ENCODE measurements at places on chromosomes 11 and 22.

GRCh38 chr11:2315395-2316168 is 13.8 kb downstream of the TSPAN32 start:
- DNase-seq = no peak
- H3K4me3 ChIP-seq = no peak overlapping the region
- no peaks in the 10 kb centered on the region for H3K27me3 ChIP-seq
- no peaks in the 10 kb centered on the region for H3K36me3 ChIP-seq
- peaks cover 9% of the 10 kb centered on the region for H3K4me1 ChIP-seq

DNA sequence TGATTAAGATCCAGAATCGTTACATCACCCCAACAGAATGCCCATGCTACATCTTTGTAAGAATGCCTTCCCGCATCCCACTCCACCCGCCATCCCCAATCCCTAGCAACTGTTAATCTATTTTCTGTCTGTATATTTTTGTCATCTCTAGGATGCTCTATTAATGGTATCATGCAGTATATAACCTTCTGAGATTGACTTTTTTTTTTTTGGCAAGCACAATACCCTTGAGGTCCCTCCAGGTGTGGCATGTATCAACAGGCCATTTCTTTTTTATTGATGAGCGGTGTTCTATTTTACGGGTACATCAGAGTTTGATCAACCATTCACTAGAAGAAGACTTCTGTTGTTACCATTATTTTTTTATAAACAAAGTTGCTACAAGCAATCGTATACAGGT is 30.2 kb upstream of the SCN3B start:
- H3K27ac ChIP-seq = no peak overlapping the region
- no peaks in the 10 kb centered on the region for H3K4me1 ChIP-seq
- H3K36me3 ChIP-seq = no peaks in the 10 kb centered on the region
- peaks cover 5% of the 10 kb centered on the region for H3K27me3 ChIP-seq
- DNase-seq = no peak

DNA sequence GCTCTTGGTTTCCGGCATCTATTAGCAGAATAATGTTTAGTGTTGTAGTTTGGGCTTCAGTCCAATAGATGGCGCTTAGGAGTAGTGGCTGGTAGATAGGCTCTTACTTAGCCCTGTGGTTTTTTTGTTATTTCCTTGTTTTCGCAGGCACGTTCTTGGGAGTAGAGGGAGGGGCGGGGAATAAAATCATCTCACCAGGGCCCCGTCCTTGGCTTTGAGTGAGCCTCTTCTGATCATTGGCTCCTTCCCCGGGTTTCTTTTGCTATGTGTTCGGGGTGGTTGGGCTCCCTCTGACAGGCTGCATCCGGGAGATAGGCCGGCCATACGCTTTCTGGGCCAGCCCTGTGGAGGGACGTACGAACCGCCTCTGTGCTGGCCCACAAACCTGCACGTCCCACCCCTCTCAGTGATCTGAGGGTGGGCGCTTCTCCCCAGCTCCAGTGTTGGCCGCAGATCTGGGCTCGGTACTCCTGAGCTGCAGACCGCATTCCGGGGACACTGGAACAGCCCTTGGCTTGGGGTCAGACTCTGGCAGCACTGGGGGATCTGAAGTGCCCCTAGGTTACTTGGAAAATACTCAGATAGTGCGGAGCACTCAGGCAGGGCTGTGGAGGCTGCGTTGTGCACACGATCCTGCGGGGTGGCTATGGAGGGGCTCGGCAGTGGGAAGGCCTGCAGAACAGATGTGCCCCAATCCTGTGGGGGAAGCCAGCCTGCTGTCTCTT is 217.0 kb downstream of the DYNC2H1 start:
- H3K4me3 ChIP-seq = no peak overlapping the region
- H3K27me3 ChIP-seq = no peaks in the 10 kb centered on the region
- H3K27ac ChIP-seq = no peak overlapping the region
- DNase-seq = peak; percentile 58
- H3K4me1 ChIP-seq = peaks cover 4% of the 10 kb centered on the region

GRCh38 chr11:77967121-77967520 is 27.3 kb downstream of the INTS4 start:
- H3K27me3 ChIP-seq = no peaks in the 10 kb centered on the region
- no peaks in the 10 kb centered on the region for H3K4me1 ChIP-seq
- no peak overlapping the region for H3K4me3 ChIP-seq
- DNase-seq = no peak

DNA sequence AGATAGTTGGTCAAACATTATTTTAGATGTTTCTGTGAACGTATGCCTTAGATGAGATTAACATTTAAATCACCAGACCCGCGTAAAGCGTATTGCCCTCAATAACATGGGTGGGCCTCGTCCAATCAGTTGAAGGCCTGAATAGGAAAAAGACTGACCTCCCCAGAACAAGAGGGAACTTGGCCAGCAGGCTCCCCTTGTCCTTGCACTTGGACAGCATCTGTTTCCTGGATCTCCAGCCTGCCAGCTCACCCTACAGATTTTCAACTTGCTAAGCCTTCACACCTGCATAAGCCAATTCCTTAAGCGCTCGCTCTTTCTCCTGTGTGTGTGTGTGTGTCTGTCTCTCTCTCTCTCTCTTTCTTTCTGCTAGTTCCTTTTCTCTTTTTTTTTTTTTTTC is 8.2 kb downstream of the TOM1 start:
- DNase-seq = no peak
- H3K4me3 ChIP-seq = no peak overlapping the region
- no peaks in the 10 kb centered on the region for H3K27me3 ChIP-seq

DNA sequence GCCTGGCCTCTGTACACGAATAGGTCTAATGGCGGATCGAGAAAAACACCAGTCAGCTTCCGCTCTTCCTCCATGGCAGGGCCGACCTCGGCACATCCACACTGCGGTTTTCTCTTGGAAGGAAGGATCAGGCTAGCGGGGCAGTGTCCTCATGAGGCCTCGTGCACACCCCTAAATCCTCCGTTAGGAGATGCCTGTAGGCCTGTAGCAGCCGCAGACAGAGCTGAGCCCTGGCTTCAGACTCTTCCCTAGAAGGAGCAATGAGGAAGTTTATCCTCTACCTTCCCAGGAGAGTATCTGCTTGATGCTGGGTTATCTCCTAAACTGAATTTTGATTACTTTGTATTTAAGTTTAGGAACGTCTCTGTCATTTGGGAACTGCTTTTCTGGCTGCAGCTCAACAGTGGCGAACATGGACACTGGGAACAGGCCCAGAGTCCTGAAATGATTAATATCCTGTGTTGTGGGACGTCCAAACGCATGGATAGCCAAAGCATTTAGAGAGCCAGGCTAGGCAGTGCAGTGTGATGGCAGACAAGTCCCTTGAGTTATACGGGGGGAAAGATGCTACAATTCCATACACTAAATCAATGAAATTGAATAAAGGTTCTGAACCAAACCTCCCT is 16.5 kb upstream of the BMAL1 start:
- no peak overlapping the region for H3K4me3 ChIP-seq
- H3K36me3 ChIP-seq = no peaks in the 10 kb centered on the region
- H3K4me1 ChIP-seq = peaks cover 17% of the 10 kb centered on the region

GRCh38 chr11:128188346-128189004 is 398.9 kb downstream of the ETS1 start:
- H3K27me3 ChIP-seq = no peaks in the 10 kb centered on the region
- no peaks in the 10 kb centered on the region for H3K4me1 ChIP-seq
- no peak overlapping the region for H3K4me3 ChIP-seq
- no peak for DNase-seq
- H3K27ac ChIP-seq = no peak overlapping the region
- H3K36me3 ChIP-seq = no peaks in the 10 kb centered on the region
